ENCODE measurements at places on chromosomes 11 and 22. TPM values are rescaled to one million over a fixed set of nuclear protein-coding genes. Genes with fewer than 3 reads are reported as not detected.

DNA sequence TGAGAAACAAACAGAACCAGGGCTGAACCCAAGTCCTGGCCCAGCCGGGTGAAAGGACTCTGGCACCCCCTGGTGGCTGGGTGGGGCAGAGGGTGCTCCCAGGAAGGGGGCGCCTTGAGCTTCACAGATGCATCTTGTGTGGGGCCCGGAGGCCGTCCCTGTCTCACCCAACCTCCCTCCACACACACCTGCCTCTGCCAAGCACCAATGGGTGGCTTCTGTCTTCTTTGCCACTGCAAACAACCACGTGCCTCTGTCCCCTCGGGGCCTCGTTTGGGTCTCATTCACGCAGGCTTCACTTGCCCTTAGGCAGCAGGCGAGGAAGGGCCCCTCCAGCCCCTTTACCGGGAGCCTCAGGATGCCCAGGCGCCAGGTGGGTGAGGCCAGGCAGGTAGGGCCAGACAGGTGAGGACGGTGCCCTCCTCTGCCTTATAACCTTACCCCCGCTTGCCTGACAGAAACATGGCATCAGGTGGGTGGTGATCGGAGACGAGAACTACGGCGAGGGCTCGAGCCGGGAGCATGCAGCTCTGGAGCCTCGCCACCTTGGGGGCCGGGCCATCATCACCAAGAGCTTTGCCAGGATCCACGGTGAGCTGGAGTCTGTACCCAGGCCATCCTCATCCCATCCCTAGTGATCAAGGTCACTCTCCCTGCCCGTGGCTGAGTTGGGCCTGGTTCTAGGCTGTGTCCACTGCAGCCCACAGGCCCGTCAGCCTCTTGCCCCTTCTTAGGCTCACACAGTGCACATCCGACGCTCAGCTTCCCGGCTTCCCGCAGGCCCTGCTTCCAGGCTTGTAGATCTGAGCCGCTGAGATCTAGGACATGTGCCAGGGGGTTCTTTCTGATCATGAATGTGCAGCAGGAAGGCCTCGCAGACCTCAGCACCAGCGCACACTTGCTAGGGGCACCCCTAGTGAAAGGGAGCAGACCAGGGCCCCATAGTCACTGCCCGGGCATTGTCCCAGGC, 17.2 kb downstream of the POLR3H start:
- peak; percentile 71 for DNase-seq

GRCh38 chr11:26573896-26574295, 1.8 kb upstream of the MUC15 start:
- DNase-seq = no peak

RHOD gene
- total RNA-seq = not detected

DNA sequence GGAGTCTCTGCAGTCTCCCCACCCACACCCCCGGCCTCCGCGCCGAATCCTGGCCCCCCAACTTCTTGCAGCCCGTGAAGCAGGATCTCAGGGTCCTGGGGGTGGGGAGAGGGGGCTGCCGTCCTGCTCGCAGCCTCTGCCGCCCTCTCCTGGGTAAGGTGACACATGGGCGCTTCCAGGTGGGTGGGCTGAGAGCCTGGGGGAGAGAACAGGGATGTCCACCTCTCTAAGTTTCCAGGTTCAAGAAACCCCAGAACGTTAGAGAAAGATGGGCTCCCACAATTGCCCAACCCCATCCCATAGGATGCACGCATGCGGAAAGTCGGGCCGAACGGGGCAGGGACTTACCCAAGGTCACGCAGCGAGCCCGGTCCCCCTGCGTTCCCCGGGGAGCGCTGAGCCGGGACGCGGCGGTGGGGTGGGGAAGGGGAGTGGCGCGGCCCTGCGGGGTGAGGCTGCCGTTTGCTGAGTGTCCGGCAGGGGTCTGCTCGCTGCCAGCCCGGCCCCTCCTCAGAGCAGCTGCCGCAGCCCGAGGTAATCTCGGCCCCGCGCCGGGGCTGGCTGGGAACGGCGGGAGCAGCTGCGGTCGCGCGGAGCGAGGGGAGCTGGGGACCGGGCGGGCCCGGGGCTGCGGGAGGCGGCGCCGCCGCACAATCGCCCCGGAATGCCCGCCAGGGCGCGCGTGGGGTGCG, 705 bp upstream of the CAPN1 start:
- peak; percentile 68 for DNase-seq

DNA sequence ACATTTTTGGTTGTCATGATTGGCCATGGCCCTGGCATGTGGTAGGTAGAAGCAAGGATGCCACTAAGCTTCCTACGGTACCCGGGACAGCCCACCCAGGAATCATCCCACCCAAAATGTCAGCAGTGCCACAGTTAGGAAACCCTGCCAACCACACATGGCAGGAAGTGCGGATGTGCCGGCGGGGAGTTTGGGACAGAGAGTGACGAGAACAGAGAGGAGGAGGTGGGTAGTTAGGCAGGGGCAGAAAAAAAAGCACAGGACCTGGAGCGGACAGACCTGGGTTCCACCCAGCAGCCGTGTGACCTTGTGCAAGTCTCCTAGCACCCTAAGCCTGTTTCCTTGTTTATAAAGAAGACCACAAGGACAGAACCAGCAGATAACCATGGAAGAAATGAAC, 3.3 kb downstream of the SPI1 start:
- no peak for DNase-seq

DNA sequence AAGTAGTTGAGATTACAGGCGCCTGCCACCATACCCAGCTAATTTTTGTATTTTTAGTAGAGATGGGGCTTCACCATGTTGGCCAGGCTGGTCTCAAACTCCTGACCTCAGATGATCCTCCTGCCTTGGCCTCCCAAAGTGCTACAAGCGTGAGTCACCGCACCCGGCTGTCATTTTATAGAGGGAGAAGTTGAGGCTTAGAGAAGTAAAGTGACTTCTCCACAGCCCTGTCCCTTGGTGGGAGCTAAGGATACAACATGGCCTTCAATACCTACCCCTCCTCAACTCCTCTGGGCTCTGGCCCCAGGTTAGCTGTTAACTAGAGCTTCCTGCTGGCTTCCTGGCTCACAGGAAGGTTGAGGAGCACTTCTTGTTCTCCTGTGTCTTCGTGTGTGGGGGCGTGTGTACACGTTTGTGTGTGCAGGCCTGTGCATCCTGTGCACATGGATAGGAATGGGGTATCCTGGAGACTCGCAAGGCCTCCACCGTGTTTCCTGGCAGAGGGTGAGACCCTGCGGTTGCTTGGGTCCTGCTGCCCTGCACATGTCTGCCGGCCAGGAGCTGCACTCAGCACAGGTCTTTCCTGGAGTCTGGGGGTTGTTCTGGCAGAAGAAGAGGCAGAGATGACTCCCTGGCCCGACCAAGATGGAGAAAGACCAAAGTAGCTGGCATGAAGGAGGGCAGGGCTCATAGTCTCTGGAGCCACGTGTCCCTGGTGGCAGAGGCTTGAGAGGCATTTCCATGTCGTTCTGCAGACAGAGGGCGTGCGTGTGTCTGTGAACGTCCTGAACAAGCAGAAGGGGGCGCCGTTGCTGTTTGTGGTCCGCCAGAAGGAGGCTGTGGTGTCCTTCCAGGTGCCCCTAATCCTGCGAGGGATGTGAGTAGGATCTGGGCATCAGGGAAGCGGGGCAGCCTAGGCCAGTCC, 2.4 kb downstream of the SIDT2 start:
- DNase-seq = peak; percentile 75

GRCh38 chr11:28571371-28571770, 463.2 kb downstream of the METTL15 start:
- no peak for DNase-seq

Measured in activated CD8-positive, alpha-beta T cell treated with anti-CD3 and anti-CD28 coated beads, Interleukin-2, amount 10 ng/mL, durations not matched to agents 7 days and 5 days (primary cell).